ENCODE measurements at places on chromosomes 2 and 18.

- no peak for DNase-seq
These were observed 2.8 kb downstream of the GCFC2 start for GRCh38 chr2:75707901-75708300.

DNA sequence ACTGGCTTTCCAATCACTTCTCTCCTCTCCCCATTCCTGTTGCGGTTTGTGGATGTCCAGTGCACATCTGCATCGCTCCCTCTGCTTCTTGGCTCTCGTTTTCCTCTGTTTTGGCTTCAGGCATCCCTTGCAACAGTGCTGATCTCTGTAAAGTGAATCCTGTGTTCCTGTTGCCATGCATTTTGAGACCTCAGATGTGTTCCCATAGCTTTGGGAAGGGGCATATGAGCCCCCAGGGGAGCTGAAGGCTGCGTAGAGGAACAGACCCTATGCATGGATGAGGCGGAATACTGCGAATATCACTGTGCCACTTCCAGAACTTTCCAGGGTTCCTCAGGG is 168.4 kb upstream of the HAAO start:
- no peak for DNase-seq

DNA sequence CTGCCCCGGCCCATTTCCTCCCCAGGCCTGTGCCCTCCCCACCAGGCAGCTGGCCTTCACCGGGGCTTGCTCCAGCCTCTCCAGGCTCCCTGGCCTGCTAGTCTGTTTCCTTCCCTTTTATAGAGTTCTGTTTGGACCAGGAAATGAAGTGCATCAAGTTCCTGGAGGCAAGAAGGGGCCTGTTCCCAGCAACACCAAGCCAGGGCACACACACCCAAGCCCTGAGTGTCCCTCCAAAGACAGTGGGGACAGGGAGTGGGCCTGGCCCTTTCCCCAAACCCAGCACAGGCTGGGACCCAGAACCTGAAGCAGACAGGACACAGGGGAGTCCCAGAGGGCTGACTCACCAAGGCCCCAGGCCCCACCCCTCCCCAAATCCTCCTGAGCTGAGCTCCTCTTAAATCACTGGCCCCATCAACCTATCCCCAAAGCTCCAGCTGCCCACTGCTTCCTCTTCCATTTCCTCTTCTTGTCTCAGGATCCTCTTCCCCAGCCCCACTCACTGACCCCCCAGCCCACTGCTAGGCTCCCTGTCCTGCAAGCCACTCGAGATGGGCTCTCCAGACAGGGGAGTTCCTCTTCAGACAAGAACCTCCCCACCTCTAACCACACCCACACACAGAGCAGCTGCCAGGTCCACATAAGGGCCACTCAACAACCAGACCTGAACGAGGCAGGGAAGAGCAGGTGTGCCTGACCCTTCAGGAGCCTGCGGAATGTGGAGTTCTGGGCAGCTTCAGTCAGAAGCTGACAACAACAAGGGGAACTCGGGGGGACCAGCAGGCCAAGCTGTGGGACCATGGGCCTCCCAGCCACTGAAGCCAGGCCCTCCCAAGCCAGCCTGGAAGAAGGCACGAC is 74.2 kb downstream of the TNS1 start:
- no peak for DNase-seq

- no peak for DNase-seq
These were observed 236.5 kb downstream of the BCL2 start for GRCh38 chr18:63083020-63083531.

- no peak for DNase-seq
These were observed 250.4 kb upstream of the DSEL start for GRCh38 chr18:67766930-67767329.

DNA sequence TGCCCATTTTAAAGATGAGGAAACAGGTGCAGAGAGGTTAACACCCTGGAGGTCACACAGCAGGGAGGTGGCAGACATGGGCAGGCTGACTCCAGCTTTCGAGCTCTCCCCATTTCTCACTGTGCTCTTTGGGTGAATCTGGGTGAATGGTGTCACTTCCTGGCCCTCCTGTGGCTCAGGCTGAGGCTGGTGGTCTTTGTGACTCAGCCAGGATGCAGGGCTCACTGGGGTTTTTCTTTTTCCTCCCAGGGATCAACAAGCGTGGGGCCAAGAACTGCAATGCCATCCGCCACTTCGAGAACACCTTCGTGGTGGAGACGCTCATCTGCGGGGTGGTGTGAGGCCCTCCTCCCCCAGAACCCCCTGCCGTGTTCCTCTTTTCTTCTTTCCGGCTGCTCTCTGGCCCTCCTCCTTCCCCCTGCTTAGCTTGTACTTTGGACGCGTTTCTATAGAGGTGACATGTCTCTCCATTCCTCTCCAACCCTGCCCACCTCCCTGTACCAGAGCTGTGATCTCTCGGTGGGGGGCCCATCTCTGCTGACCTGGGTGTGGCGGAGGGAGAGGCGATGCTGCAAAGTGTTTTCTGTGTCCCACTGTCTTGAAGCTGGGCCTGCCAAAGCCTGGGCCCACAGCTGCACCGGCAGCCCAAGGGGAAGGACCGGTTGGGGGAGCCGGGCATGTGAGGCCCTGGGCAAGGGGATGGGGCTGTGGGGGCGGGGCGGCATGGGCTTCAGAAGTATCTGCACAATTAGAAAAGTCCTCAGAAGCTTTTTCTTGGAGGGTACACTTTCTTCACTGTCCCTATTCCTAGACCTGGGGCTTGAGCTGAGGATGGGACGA is 13.2 kb downstream of the ITM2C start:
- DNase-seq, result no peak

- DNase-seq, result peak; percentile 38
These were observed 264.7 kb downstream of the CYP26B1 start for GRCh38 chr2:71882949-71883472.

- no peak for DNase-seq
These were observed 52.7 kb downstream of the PTGR3 start for GRCh38 chr18:75156139-75156750.

DNA sequence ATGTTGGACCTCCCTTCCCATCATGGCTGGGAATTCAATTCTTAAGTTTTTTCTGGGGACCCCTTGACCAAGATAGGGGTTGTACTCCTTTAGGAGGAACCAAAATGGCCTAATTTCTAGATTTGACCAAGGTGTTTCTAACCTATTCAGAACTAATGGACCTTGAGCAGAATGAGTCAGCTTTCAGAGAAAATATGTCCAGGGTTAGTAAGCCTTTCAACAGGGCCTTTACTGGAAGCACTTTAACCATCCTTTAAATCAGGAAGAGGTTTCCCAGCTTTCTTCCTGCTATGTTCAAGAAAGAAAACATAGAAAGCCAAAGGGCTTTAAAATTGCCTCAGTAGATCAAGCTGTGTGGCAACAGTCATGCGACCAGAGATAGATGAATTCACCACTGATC is 1184.9 kb upstream of the ACVR2A start:
- DNase-seq, result no peak

DNA sequence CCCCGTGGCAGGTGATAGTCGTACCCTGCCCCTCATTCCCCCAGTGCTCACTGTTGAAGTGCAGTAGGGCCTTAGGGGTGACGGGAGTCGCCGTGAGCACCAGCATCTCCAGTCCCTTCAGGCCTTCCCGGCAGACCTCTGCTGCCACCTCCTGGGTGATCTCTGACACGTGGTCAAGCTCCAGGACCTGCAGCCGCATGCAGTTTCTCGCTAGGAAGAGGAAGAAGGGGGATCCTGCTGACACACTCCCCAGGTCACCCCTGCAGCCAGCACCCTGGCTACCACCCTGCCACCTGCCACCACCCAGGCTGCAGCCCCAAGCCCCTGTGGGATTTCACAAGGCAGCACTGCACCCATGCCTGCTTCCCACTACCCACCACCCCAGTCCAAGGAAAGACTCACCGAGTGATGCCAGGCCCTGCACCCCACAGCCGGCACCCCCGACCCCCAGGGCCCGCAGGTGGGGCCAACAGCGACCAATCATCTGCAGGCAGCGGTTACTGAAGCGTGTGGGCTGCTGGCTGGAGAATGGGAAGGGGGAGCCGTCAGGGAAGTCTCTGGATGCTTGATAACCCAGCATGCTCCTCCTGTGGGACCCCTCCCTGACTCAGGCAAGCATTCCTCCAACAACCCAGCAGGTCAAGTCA is 23.8 kb downstream of the FBXO41 start:
- DNase-seq, result no peak

- no peak for DNase-seq
These were observed 51.2 kb downstream of the CTNNA2 start for GRCh38 chr2:79564065-79564464.

DNA sequence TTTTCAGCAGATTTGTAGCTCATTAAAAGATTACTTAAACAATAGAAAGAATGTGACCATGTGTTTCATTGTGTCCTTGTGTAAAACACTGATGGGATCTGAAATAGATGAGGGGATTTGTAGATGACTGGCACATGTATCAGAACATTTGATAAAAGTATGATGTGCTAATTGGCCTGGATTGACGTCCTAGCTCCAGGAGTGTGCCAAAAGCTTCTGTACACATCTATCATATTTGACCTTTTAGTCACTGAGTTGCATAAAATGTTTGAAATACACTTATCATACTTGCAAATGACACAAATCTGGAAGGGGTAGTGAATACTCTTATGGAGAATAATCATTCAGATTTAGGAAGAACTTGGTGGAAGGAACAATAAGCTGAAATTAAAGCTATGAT is 778.5 kb downstream of the ERBB4 start:
- DNase-seq, result no peak

DNA sequence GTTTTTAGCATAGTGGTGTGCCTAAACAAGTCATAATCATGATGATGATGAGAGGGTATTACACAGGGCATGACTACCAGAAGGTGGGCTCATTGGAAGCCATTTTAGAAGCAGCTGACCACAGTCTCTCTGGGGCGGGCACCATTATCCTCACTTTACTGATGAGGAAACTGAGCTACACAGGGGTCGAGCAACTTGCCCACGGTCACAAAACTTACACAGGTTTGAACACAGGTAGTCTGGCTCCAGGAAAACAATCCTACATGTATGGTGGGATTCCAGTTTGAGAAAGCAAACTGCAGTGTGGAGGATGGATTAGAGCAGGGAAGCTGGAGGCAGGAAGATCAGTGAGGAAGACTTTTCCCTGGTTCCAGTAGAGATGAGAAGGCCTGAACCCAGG is 6.2 kb downstream of the RHOB start:
- no peak for DNase-seq

- no peak for DNase-seq
These were observed 235.3 kb upstream of the RAB6C start for GRCh38 chr2:129744141-129744540.

- no peak for DNase-seq
These were observed 65.0 kb upstream of the POU3F3 start for GRCh38 chr2:104788742-104789455.

DNA sequence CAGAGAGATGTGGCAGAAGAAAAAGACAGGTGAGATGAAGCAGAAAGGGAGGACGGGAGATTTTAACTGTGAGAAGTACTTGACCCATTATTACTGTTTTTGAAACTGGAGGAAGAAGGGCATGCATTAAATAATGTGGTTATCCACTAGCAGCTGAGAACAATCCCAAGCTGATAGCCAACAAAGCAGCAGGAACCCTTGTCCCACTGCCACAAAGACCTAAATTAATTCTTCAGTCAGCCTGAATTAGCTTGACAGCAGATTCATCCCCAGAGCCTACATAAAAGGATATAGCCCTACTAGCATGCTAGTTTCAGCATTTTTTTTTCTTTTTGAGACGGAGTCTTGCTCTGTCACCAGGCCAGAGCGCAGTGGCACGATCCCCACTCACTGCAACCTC is 19.5 kb upstream of the REG3A start:
- DNase-seq, result no peak

- DNase-seq, result no peak
These were observed 42.7 kb downstream of the BCL11A start for GRCh38 chr2:60510713-60511112.

GRCh38 chr18:23133860-23134779 is 1.2 kb upstream of the CABLES1 start:
- no peak for DNase-seq

DNA sequence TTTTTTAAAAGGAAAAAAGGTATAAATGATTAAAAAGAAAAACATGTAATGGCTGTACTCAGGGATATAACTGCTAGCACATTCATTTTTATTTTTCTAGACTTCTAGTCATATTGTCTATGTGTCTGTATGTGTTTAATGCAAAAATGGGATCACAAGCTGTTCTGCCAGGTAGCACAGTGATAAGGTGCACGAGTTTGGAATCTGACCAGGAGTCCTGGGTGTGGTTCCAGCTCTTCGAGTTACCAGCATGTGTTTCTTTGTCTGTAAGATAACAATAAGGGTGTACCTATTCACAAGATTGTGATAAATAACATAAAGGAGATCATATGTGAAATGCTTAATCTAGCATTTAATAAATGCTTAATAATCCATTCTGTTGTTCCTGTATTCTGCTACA is 145.3 kb downstream of the PKP4 start:
- DNase-seq, result no peak

DNA sequence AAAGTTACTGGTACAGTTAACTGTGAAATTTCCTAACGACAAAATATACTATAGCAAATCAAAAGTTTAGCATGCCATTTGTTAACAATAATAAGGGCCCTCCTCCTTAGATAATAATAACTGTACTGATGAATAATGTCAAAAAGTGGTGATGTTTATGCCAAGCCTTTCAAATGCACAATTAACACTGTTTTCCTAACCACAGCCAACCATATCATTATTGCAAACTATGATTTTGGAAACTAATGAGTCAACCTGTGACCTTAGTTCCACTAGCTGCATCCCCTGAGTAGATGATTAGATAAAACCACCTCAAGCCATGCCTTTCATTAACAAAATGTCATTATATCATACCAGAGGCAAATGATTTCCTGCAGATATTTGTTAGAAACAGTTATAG is 25.1 kb upstream of the GPR75 start:
- DNase-seq, result no peak

DNA sequence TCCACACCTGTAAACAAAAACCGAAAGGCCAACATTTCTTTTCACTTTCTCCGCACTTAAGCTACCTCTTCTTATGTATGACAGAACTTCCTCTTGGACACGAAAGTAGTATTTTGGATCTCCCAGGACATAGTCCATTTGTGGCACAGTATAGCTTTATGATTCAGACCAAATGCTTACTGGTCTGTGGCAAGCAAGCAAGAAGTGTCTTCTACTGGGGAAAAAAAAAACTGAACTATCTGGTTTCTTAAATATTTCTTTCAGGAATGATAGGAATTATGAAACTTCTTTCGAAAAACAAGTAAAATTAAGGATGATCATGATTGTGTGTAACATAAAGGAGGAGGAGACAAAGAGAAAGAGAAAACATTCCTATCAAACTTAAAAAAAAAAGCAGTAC is 33.6 kb downstream of the SRBD1 start:
- DNase-seq, result no peak

GRCh38 chr2:27954771-27955383 is 64.3 kb downstream of the BABAM2 start:
- DNase-seq, result no peak

Data from amygdala (tissue), 56 donors.